ENCODE measurements at places on chromosomes 2 and 18.

DNA sequence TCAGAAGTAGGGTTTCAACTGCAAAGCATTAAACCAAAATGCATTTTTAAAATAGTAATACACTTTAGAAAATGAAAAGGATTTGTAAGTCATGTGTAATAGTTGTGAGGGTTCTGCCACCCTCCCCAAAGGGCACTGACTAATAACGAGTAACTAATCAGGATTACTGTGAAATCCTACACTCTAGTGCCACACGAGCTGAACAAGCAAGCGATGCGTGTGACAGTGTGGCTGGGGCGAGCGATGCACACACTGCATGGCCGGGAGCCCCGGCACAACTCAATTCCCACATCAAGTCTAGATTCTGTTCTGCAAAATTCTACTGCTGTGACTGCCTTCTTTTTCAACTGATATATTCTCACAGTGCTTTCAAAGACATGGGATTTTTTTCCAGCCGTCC, 156.4 kb downstream of the SEPTIN10 start:
- no peak for DNase-seq

DNA sequence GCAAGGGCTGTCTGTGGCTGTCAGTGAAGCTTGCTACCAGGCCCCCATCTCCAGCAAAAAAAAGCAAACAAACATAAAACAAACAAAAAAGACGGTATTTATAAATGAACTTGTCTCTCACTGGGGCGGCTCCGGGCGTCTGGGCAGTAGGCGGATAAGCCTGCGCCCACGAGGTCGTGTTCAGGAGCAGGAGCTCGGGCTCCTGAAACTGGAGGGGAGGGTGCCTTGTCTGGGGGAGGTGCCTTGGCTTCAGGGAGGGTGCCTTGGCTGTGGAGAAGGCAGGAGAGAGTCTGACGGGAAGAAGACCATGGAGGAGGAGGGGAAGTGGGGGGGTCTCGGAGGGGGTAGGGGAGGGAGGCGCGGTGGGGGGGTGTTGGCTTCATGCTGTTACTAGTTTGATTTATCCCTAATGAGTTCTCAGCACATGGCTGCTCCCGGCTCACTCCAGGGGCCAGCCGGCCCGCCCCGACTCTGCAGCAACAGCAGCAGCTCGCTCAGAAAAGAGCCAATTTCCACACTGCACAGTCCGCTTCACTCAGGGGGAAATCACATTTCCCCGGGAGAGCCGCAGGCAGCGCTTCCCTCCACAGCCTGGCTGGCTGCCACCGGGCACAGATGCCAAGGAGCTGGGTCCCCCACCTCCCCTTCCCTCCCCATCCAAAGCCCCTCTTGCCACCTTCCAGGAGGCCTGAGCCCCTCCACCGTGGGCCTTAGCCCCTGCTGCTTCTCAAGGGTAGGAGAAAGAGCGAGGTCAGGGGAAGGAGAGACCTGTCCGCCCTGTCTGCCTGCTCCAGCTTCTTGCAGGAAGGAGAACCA, 38.7 kb downstream of the PSD4 start:
- no peak for DNase-seq

DNA sequence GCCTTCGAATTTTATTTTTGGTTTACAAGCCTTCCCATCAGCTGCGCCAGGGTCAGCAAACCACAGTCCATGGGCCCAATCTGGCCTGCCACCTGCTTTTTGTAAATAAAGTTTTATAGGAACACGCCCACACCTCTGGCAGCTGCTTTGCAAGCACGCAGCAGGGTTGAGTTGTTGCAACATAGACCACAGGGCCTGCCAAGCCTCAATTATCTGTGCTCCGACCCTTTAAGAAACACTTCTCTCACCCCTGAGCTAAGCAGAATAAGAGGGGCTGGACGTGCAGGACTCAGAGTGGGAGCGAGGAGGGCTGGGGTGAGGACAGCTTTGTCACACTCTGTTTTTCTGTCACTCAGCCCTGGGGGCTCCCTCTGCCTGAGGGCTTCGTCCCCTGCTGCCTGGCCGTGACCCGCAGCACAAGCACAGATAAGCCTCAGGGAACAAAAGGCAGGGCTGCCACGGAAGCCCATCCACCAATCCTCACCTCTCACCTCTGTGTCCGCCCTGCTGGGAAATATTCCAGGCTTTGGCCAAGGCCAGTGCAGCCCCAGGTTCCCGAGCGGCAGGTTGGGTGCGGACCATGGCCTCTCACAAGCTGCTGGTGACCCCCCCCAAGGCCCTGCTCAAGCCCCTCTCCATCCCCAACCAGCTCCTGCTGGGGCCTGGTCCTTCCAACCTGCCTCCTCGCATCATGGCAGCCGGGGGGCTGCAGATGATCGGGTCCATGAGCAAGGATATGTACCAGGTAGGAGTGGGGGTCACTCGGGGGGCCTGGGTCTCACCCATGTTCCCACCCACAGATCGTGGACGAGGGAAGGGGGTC, at the start of gene AGXT:
TSS of gene AGXT (plus strand) at position 539 of the 823 bp plus-strand sequence. CDS start at position 581, 42 bp downstream.
- no peak for DNase-seq

GRCh38 chr2:218029366-218030360, 26.9 kb upstream of the TNS1 start:
- DNase-seq: no peak

GRCh38 chr2:64331114-64331645, 122.8 kb upstream of the LGALSL start:
- DNase-seq: no peak

DNA sequence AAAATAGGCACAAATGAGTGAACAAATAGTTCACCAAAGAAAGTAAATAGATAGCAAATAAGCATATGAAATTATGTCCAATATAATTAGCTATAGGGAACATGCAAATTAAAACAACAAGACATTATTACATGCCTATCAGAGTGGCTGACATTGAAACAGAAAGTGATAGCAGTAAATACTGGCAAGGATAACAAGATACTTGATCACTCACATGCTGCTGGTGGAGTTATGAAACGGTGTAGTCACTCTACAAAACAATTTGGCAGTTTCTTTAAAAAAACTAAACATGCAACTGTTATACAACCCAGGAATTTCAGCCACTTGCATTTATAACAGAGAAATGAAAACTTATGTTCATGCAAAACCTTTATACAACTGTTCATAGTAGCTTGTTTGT, 439.2 kb upstream of the ACVR2A start:
- DNase-seq: no peak

- DNase-seq: no peak
These were observed 318.9 kb upstream of the SYT4 start for GRCh38 chr18:43596105-43596712.

DNA sequence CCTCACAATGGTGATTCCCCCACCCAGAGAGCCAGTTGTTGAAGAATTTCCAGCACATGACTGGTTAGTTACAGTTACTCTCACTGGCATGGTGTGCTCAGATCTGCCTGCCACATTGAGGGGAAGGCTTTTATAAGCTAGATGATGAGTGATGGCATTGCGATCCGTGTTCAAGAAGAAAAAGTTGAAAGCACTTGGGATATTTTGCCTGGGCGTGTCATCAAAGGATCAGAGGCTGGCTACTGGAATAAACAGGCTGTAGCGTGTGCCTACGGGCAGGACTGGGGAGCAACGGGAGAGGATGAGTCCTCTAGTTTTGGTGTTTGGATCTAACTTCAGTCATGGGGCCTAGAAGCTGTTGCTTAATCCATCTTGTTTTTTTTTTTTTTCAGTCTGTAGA, 175.0 kb downstream of the SETBP1 start:
- DNase-seq: no peak

DNA sequence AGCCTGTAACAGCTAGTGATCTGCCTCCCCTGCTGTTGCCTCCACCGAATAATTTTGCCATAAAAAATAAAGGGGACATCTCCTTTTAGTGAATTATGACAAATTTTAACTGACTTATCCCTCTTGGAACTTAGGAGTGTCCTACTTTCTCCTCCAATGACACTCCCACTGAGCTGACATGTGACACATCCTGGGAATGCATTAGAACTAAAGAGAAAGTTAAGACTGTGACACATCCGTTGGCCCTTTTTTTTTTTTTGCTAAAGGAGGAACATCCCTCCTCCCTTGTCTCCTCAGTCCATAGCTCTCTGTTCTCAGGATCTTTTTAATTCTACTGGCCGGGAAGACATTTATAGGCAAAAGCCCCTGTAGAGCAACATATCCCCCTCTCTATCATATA, 268.2 kb downstream of the NRXN1 start:
- DNase-seq: no peak

- DNase-seq: no peak
These were observed 7.0 kb downstream of the CHCHD5 start for GRCh38 chr2:112591413-112591812.

- DNase-seq: no peak
These were observed 53.1 kb upstream of the STK39 start for GRCh38 chr2:168300460-168300859.

DNA sequence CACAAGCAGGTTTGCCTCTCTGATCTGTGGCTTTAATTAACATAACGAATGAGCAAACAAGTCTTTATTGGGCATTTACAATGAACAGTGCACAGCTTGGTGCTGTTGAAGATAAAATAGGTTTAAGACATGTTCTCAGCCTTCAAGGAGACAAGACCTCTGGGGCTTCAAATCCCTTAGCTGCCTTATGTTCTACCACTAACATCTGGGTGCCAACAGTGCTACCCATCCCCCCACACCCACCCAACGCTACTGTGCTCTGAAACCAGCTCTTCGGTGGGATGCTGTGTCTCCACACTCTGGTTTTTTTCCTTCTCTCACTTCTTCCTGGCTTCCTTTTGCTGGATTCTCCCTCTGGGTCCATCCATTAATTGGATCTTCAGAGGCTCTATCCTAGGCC, 14.1 kb upstream of the B3GNT2 start:
- DNase-seq: no peak

DNA sequence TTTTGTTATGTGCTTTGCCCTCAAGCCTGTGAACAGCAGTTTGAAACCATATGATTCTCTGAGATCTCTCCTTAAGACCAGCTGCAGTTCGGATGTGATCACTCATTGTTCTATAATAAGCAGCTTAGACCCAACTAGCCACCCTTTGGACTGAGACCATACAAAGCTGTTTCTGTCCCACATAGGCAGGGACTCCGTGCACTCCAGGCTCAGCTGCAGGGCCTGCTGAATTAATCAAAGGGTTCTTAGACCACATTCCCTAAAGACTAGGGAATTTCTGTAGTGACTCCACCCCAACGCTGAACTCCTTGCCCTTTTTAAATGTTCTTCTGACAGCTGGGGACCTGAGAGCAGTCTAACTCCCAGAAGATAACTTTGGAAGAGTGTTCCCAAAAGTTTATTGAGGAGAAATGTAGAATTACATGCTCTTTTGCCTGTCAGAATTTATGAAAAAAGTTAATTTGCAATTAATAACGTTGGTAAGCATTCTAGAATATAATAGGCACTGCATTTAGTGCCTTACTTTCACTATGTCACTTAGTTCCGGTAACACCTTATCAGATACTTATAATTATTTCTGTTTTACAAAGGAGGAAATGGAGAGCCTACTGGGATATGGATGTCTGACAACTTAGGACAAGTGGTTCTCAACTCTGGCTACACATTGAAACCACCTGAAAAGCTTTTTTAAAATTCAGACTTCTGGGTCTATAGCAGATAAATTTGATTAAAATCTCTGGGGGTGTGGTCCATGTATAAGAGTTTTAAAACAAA, 42.3 kb downstream of the GULP1 start:
- no peak for DNase-seq

DNA sequence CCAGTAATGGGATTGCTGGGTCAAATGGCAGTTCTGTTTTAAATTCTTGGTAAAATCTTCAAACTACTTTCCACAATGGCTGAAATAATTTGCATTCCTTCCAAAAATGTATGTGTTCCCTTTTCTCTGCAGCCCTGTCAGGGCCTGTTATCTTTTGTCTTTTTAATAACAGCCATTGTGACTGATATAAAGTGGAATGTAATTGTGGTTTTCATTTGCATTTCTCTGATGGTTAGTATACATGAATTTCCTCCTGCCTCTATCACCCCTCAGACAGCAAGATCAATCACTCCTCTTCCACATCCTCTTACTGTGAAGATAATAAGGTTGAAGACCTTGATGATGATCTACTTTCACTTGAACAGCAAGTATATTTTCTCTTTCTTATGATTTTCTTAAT, 304.8 kb upstream of the FSIP2 start:
- no peak for DNase-seq
